ENCODE measurements at places on chromosomes 7 and 10.

DNA sequence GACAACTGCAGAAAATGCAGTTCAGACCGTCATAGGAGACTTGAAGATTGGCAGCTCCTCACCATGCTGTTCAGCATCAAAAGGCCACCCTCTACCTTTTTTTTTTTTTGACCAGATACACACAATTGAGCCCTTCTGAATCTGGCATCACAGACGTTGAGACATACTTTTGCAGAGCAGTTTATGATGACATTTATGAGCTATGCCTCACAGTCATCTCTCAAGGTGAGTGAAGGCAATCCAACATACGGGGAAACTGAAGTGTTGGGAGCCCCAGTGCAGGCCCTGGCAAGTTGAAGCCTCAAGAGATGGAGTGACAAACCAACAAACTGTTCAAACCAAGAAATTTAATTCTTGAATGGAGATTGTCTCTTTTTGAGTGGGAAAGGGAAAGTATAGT is 83.6 kb upstream of the DLX6 start:
- no peak for DNase-seq

DNA sequence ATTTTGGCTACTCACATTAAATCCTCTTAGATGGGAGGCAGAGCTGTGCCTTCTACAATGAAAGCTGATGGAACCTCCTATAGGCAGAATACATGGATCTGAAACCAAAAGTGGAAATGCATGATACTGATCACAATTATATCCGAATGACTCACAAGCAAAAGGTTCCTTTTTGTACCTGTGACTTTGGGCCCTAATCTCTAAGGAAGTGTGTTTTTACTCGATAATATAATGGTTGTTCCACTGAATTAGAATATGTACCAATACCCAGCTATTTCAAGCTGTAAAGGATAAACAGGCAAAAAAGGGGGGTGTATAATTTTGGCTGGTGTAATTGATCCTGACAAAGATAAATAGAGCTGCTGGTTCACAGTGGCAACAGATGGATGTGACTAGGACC is 17.6 kb upstream of the LAMB1 start:
- no peak for DNase-seq

GRCh38 chr10:112640638-112641037 is 193.6 kb downstream of the VTI1A start:
- DNase-seq = no peak

DNA sequence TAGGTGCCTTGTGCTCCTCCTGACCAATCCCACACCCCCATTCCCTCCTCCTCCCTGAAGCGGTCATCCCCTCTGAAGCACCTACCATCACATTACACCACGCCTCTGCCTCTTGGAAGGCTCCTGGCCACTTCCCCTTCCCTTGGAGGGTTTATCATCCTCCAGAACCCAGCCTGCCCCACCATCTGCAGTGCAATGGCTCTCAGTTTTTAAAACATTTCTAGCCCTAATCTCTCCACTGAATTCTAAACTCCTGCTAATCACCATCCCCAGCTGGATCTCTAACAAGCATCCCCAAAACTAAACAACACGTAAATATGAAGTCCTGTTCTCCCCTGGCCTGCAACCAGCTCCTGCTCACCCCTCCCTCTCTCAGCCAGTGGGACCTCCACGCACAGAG is 70.6 kb downstream of the PIP4K2A start:
- DNase-seq = no peak

DNA sequence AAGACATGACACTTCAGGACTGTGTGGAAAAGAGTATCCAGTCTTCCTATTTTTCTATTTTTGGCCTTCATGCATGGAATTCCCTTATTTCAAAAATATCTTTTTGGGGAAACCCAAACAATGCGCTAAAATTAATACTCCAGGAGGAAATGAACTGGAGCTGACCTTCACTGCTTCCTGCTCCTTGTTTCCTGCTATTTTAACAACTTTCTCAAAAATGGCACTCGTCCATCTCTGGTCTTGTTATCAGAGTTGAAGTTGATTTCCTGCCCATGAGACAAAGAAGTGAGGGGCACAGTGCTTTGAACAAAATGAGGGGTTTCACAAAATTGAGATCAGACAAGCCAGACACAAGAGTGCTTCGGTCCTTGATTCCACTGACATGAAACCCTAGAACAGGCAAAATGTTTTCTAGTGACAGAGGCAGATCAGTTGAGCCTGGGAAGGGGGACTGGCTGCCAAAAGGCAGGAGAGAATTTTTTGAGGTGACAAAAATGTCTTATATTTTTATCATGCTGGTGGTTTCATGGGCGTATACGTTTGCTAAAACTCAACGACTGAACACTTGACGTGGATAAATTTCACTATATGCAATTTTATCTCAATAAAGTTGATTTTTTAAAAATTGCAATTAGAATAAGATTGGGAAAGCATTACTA is 193.2 kb downstream of the CREB5 start:
- DNase-seq = no peak

DNA sequence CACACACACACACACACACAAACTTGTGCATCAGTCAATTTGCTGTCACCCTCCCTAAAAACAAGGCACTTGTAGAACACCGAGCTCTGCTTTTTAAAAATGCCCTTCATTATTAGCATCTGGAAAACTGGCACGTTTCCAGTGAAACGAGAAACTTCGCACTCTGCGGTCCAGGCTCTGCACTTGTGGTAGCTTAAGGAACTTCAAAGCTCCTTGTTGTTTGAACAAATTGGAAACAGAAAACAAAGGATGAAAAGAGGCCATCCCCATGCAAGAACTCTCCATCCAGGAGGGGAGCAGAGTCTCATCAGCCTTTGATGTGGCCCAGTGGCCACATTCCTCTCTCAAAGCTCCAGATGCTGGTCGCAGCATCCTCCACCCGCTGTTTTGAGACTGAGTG is 105.1 kb downstream of the C10orf90 start:
- DNase-seq = no peak

- no peak for DNase-seq
Measured at GRCh38 chr10:57579926-57580325, 687.8 kb downstream of the IPMK start.

GRCh38 chr10:43765516-43765915 is 116.8 kb upstream of the ZNF32 start:
- no peak for DNase-seq

- DNase-seq = no peak
Measured at GRCh38 chr10:21202776-21203462, 305.8 kb upstream of the NEBL start.
